RWPE2 (cell line): ENCODE measurements at places on chromosomes 1 and 21.

DNA sequence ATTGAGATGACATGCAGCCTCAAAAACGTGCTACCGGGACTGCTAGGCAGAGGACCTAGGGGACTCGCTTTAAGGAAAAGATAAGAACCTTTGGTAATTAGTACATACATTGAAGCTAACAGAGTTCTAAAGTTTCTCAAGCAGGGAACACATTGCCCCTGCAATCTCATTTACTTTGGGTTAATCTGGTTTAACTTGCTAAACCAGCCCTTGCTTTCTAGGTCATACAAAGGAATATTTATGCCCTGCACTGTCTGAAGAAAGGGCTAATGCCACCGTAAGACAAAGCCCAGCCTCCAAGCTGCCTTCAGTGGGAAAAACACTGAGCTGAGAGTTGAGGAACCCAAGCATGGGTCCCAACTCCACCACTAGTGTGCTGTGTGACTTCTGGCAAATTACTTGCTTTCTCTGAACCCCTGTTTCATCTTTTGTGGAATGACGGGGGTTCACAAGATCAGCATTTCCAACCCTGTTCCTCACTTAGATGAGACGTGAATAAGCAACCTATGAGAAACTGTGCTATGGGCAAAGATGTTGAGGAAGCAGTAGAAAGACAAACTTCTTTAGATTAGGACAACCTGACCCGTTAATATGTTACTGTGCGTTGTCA, 66.3 kb downstream of the VWA5B1 start:
- no peak overlapping the region for H3K27ac ChIP-seq
- no peak overlapping the region for H3K4me3 ChIP-seq
- no peaks in the 10 kb centered on the region for H3K36me3 ChIP-seq
- peaks cover 20% of the 10 kb centered on the region for H3K4me1 ChIP-seq
- no peaks in the 10 kb centered on the region for H3K27me3 ChIP-seq

GRCh38 chr1:53281133-53281532, 42.8 kb upstream of the MAGOH start:
- peaks cover 45% of the 10 kb centered on the region for H3K36me3 ChIP-seq
- no peak overlapping the region for H3K27ac ChIP-seq
- no peaks in the 10 kb centered on the region for H3K4me1 ChIP-seq

DNA sequence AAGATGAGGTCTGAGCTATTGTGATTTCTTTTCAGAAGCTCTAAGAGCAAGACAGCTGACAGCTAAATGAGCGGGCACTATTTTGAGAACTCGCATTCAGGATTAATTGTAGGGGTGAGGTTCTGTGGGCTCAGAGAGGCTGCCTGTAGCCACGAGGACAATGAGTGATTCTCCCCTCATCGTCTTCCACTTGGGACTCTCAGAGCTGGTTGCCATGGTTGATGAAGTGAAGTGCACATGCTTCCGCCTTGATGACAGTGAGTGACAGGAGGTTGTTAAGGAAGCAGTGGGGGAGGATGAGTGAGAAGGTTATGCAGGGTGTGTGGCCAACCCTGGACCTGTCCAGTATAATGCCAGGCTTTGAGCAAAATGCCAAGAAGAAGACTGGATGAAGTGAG, 341.7 kb downstream of the PCP4 start:
- no peak overlapping the region for H3K4me3 ChIP-seq
- H3K27ac ChIP-seq = no peak overlapping the region
- DNase-seq = no peak

- H3K27ac ChIP-seq = peak overlapping the region; percentile 22
- H3K36me3 ChIP-seq = no peaks in the 10 kb centered on the region
- no peak for DNase-seq
- H3K4me3 ChIP-seq = no peak overlapping the region
Observed at GRCh38 chr1:238606896-238607295, 716.2 kb upstream of the ZP4 start.

DNA sequence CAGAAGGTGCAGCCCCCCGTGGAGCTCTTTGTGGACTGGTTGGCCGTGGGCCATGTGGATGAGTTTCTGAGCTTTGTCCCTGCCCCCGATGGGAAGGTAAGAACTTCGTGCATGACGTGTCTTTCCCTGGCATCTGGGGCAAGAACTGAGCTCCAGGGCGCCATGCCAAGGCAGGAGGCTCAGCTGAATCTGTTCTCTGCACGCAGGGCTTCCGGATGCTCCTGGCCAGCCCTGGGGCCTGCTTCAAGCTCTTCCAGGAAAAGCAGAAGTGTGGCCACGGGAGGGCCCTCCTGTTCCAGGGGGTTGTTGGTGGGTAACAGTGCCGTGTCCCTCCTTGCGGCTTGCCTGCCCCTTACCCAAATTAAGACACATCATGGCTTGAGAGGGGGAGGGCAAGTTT, 27.7 kb downstream of the PADI3 start:
- no peak overlapping the region for H3K4me3 ChIP-seq
- H3K27me3 ChIP-seq = no peaks in the 10 kb centered on the region
- peak; percentile 93 for DNase-seq

DNA sequence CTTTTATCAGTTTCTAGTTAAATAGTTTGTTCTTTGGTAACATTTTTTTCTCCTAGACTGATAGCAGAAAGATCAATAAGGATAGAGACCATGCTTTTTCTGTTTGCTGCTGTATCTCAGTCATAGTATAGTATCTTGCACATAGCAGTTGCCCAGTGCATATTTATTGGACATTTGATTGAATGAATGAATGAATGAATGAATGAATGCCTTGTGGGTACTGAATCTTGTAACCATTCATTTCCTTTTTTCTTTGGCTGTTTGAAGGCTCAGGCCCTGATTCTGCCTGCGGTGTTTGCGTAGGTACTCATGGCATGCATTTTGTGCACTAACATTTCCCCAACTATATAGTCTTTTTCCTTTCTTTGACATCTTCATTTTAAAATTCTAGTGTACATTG, 83.9 kb downstream of the ST3GAL3 start:
- no peak for DNase-seq
- no peaks in the 10 kb centered on the region for H3K4me1 ChIP-seq
- H3K27ac ChIP-seq = no peak overlapping the region
- H3K27me3 ChIP-seq = no peaks in the 10 kb centered on the region

DNA sequence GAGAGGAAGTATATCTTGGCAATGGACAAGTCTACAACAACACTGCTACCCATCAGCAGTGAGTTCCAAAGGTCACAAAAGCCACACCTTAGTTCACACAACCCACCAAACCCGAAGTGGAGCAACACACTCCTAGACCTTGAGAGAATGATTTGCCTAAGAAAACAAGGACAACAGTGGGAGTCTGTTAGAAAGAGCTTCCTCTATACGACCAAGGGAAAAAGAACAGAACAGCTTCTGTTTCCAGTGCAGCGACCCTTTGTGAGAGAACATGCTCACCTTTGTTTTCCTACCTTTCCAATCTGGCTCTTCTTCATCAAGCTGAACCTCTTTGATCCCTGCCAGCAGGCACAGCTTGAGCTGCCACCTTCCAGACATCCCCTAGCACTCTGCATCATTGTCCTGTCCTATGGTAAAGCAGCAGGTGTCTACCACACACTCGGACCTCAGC, 56.7 kb upstream of the PALMD start:
- H3K27me3 ChIP-seq = no peaks in the 10 kb centered on the region
- no peaks in the 10 kb centered on the region for H3K36me3 ChIP-seq
- H3K27ac ChIP-seq = no peak overlapping the region
- no peak overlapping the region for H3K4me3 ChIP-seq
- DNase-seq = no peak

GRCh38 chr1:47558601-47559593, 121.1 kb downstream of the FOXD2 start:
- peaks cover 17% of the 10 kb centered on the region for H3K4me1 ChIP-seq
- H3K36me3 ChIP-seq = no peaks in the 10 kb centered on the region
- no peak for DNase-seq
- H3K27me3 ChIP-seq = no peaks in the 10 kb centered on the region

DNA sequence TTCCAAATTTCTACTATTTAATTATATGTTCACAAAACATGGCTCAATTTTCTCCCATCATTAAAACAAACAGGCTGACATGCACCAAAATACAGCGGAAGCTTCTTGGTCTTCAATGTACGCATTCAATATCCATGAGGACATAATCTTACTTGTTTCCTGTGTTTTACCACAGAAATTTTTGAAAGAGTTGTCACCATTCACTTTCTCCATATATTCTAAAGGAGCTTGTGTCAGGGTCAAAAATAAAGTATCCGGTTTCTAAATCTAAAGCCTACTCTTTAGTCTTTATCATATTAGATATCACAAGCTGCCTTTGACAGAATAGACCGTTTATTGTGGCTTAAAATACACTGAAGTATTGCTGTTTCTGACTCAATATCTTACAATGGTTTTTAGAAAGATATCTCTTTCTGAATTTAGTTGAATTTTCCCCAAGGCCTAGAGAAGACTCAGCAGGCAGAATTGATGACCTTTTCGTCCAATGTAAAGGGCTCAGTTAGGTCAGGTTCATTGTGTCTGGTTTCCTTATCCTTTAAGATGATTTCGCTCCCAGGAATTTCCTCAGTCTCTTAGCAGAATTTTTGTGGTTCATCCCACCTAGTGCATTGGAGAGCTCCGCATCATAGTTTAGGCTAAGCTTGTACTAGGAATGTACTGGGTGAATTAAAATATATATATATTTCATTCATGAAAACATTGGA, 717.2 kb downstream of the NCAM2 start:
- no peak overlapping the region for H3K27ac ChIP-seq
- H3K4me3 ChIP-seq = no peak overlapping the region
- H3K36me3 ChIP-seq = no peaks in the 10 kb centered on the region
- no peaks in the 10 kb centered on the region for H3K4me1 ChIP-seq
- DNase-seq = no peak
- no peaks in the 10 kb centered on the region for H3K27me3 ChIP-seq

- no peaks in the 10 kb centered on the region for H3K4me1 ChIP-seq
- no peaks in the 10 kb centered on the region for H3K27me3 ChIP-seq
- no peak for DNase-seq
- H3K36me3 ChIP-seq = no peaks in the 10 kb centered on the region
- no peak overlapping the region for H3K4me3 ChIP-seq
Observed at GRCh38 chr1:206814716-206815341, 42.5 kb upstream of the IL10 start.

DNA sequence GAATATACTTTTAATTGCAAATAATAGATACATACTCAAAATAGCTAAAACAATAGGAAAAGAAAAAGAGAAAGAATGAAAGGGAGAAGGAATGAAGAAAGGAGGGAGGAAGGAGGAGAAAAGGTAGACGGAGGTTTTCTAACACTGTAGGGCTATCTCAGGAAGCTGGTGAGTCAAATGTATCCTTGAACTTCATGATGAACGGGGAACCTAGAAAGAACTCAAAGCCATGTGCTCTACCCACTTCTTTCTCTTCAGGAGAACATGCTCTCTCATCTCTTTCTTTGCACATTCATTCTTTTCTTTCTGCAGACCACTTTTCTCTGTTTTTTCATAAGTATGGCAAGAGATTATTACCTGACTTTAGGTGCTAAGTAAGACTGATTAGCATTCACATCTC, 37.3 kb upstream of the ZNF644 start:
- no peak for DNase-seq
- H3K4me3 ChIP-seq = no peak overlapping the region
- H3K27ac ChIP-seq = no peak overlapping the region
- no peaks in the 10 kb centered on the region for H3K36me3 ChIP-seq

GRCh38 chr1:15022048-15022447, 131.5 kb upstream of the TMEM51 start:
- no peak overlapping the region for H3K4me3 ChIP-seq
- H3K4me1 ChIP-seq = peaks cover 21% of the 10 kb centered on the region
- no peaks in the 10 kb centered on the region for H3K36me3 ChIP-seq
- no peaks in the 10 kb centered on the region for H3K27me3 ChIP-seq

DNA sequence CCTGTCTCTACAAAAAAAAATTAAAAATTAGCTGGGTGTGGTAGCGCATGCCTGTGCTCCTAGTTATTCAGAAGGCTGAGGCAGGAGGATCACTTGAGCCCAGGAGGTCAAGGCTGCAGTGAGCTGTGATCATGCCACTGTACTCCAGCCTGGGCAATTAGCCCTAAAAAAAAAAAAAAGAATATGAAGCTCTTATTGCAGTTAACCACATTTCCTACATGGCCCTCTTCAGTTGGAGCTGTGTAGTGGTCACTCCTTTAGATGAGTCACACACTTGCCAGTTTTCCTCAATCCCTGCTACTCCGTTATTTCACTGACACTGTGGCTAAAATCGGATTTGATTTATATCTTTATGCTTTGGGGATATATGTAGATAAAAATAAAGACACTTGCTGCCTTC, 11.8 kb downstream of the NFYC start:
- H3K4me3 ChIP-seq = no peak overlapping the region
- H3K4me1 ChIP-seq = peaks cover 18% of the 10 kb centered on the region

DNA sequence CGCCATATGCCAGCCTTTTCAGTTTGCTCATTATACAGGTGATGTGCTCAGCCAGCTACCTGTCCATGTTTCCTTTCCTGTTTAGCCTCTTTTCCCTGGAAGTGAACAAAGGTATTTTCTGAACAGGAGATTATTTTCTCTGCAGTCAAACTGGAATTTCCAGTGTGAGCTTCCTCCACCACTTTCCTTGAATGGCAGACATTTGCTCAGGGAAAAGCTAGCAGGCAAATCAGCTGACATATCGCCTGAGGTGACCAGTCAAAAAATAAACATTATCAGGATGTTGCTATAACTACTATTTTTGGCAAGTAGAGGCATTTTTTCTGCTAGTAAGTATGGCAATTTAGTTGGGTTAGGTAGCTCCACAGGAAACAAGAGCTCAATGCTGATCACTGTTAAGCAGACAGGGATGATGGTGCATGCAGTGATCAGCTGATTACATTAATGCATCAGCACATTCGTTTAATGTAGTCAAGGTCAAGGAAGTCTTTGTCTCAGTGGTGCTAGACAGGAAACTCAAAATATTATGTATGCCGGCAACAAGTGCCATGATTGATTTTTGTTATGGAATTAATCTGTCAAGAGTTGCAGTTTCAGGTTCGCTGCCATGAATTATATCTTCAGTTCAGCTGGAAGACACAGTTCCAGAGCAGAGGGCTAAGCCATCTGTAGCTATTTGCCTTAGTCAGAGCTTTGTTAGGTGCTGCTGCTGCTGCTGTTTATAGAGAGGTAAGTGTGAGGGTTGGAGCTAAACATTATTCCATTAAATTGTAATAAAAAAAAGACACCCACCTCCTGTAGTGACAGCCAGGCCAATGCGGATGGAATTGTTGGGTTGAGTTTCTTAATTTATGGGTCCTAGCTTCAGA, 179.7 kb upstream of the ST6GALNAC5 start:
- no peaks in the 10 kb centered on the region for H3K36me3 ChIP-seq
- no peak overlapping the region for H3K4me3 ChIP-seq
- DNase-seq = no peak

GRCh38 chr1:85865213-85865612, 157.0 kb upstream of the ZNHIT6 start:
- no peak overlapping the region for H3K4me3 ChIP-seq
- H3K4me1 ChIP-seq = no peaks in the 10 kb centered on the region
- no peak for DNase-seq
- no peaks in the 10 kb centered on the region for H3K27me3 ChIP-seq
- no peaks in the 10 kb centered on the region for H3K36me3 ChIP-seq

DNA sequence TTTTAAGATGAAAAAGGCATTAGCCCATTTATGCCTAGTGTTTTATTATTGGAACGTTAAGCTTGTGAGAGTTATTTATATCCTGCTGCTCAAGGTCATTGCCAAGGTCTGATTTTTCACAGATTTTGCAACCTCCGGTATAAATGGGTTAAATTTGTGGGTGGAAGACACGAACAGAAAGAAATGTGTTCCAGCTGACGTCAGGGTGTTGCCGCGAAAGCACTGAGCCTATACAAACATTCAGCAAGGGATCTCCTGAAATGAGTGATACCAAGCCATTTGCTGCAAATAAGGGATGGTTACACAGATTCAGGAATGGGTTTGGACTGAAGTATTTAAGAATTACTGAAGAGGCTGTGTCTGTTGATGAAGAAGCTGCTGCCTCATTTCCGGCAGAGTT, 32.2 kb downstream of the TMED5 start:
- H3K4me3 ChIP-seq = no peak overlapping the region
- H3K4me1 ChIP-seq = no peaks in the 10 kb centered on the region
- H3K36me3 ChIP-seq = peaks cover 61% of the 10 kb centered on the region
- H3K27me3 ChIP-seq = no peaks in the 10 kb centered on the region
